ENCODE measurements at places on chromosomes 12 and 14.

GRCh38 chr12:120834489-120835303 is 69.5 kb downstream of the SPPL3 start:
- no peak for DNase-seq

- no peak for DNase-seq
These were observed 8.7 kb upstream of the CHST11 start for GRCh38 chr12:104448031-104448430.

GRCh38 chr12:105705765-105706164 is 375.3 kb downstream of the C12orf75 start:
- DNase-seq = peak; percentile 54

DNA sequence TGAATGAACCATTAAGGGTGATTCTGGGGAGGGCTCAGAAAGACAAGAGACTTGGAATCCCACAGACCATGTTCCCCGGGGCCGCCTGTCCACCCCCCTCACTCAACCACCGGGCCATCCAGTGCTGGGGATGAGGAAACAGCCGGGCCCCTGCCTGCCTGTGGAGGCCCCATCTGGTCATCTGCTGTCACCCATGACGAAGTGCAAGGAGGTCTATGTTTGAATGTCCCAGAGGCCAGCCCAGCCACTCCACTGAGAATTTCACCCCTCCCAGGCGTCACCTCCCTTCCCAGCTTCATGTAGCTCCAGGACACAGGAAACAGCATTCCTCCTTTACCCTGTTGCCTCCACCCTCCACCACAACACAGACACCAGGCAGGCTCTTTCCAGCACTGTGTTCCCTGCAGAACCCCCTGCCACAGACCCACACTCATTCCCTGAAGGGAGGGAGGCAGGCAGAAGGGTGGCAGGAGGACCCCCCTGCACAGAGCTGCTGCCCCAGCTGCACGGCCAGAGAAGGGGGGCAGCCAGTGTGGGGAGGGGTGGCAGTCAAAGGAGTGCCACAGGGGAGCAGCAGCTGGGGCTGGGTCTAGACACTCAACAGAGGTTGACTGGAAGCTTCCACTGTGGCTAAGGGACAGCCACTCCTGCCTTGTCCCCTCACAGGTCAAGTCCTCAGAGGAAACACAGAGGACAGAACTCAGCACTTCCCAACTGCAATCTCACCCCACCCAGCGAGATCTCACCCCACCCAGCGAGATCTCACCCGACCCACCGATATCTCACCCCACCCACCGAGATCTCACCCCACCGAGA is 50.3 kb upstream of the PPP2R5C start:
- peak; percentile 33 for DNase-seq

- no peak for DNase-seq
These were observed 24.2 kb downstream of the GLT8D2 start for GRCh38 chr12:104025771-104026170.

GRCh38 chr12:99658671-99659349 is 11.3 kb downstream of the GARIN6 start:
- DNase-seq = no peak

DNA sequence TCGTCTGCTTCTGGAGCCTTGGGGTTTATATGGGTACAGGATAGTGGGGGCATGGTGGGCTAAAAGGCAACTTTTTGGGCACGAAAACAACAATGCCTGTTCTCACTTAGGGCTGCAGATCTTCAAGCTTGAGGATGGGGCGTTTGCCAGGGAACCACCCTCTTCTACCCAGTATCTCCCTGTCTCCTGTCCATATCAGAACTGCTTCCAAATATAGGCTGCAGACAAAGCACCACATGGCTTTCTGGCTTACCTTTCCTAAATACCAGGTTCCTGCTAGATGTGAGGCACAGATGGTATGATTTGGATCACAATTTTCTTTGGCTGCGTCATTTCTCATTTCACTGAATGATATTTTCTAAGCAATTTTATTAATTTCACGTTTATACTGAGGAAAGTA is 70.4 kb downstream of the CMAS start:
- no peak for DNase-seq

- DNase-seq = no peak
These were observed 47.4 kb upstream of the ELK3 start for GRCh38 chr12:96146747-96147146.

DNA sequence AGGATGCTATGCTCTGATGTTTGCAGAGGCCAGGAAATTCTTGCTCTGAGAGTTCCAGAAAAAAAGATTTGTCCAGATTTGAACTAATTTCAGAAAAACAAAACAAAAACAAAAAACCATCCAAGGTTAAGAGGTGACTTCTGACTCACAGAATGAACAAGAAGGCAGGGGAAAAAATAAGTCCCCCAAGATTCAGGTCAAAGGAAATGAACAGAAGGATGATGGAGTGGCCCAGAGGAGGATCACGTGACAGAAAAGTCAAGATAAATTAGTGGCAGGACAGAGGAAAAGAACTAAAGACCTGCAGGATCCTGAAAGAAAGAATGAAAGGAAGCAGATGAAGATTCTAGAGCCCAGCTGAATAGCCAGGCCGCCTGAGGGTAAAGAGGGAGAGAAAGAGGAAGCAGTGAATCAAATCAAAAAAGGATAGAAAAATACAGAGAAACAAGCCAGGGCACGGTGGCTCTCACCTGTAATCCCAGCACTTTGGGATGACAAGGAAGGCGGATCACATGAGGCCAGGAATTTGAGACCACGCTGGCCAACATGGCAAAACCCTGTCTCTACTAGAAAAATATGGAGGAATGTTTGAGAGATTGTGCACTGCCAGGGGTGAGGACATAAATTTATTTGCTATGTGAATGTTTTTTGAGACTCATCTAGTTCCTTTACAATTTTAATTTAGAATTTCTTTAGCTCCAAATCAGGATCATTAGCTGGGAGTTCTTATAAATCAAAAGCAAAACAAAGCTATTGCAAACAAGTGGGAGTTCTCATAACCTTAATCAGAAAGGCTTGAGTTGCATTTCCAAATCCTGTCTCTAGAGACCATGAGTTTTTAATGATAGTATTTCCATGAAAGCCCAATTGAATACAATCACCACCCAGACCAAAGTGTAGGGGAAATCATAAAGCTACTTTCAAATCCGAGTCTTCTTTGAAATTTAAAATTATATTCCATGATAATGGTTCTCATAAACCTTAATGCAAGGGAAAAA is 217.1 kb upstream of the PLEKHG7 start:
- DNase-seq = no peak

- DNase-seq = peak; percentile 44
These were observed 16.9 kb downstream of the ASPG start for GRCh38 chr14:104102282-104102914.

DNA sequence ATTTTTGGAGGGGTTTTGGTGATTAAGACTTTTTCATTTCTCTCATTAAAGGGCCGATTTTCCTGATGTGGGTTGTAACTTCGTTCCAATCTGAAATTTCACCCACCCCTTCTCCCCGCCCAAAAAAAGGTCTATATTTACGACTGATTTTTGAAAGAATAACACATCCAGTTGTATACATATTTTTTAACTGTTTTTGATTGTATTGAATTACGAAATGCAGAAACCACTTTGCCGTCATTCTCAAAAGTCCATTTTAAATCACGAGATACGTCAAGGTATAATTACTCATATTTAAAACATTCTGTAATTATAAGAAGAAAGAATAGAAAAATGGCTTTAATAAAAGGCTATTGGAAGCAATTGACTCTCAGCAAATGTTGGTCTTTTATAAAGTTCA is 520.7 kb downstream of the MED13L start:
- no peak for DNase-seq

GRCh38 chr14:74910556-74910955 is 12.5 kb downstream of the RPS6KL1 start:
- DNase-seq = no peak

GRCh38 chr12:3933074-3933818 is 60.0 kb upstream of the PARP11 start:
- no peak for DNase-seq

DNA sequence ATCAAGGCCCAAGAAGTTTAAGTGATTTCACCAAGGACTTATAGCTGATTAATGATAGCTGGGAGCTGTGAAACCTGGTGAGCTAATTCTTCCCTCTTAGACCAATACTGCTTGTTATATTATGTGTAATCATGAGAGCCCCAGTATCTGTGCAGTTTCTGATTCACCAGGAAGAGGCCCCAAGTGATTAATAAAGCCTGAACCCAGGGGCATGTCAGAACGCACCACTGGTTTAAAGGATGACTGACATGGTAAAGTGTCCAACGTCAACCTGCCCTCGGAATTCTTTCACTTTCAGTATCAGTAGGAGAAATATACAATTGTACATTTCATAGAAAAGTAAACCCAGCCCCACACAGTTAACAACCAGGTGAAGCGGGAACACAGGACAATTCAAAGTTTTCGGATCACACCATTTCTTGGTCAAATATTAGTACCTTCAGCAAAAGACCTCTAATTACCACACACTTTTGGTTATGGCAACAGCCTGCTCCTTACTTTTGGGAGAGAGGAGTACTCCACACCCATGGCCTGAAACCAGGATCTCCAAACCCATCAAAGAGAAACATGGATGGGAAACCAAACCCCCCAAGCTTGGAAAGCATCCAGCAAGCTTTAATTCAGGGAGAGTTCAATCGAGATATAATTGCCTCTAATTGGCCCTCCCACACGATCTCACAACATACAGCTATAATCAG is 28.5 kb downstream of the TMCC3 start:
- DNase-seq = no peak

DNA sequence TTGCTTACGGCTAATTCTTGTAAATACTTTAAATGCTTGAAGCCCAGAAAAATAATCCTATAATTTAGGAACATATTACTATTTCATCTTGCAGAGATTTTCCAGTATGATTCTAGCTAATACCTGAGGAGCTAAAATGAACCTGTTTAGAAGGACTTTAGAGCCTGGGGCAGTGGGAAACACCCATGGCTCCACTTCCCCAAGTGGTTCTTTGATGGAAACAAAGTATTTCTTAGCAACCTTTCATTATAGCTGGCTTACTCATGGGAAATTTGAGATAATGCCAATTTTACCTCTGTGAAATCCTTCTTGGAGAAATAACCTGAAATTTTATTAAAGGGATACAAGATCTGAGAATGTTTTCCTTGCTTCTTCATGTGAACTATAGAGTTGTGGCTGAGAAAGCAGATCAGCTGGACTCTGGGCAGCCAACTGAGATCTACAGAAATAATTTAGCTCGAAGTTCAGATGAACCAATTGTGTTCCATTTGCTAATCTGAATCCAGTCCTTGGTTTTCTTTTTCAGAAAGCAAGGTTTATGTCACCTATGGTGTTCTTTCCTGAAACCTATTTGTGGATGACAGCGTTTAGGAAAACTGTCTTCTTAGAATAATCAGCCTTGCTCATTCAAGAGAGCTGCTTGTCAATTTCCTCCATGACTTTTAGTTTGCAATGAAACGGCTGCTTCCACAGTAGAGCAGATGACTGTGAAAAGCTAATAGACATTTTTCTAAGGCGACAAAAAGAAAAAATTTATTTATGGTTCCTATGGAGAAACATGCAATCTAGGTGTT is 141.8 kb upstream of the CPM start:
- DNase-seq = no peak

DNA sequence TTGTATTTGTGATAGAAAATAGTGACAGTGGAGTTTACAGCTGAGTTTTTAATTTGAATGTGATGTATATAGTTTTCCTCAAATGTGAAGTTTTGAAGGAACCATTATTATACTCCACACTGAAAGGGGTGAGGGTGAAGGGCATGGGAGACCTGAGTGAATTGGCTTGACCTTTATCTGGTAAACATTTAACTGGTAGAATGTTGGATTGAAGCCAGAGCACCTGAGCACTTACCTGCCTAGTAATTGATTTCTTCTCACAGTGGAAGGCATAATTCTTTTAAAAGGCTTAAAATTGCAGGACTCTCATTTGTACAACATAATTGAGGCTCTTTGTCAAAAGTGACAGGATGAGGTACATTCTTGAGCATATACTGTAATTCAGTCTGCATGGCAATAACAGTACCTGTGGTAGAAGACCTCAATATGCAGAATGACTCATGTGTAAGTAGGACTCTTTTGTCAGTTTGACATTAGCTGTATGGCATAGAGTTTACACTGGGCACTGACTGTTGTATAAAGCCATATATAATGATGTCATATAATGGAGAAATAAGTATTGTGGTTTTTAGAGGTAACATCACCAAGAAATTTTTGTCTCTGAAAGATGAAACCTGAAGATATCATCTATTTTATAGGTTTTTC is 309.6 kb downstream of the TMTC2 start:
- DNase-seq = no peak
